ENCODE measurements at places on chromosomes 11 and 22. TPM values are rescaled to one million over a fixed set of nuclear protein-coding genes. Genes with fewer than 3 reads are reported as not detected.

TP53AIP1 gene
- not detected for total RNA-seq

UPK3A gene
- total RNA-seq = not detected

CRYBB1 gene
- total RNA-seq = 0.52 TPM

CSNK2A3 gene
- total RNA-seq = 0.78 TPM

FAM118A gene
- 149 TPM for total RNA-seq

DNA sequence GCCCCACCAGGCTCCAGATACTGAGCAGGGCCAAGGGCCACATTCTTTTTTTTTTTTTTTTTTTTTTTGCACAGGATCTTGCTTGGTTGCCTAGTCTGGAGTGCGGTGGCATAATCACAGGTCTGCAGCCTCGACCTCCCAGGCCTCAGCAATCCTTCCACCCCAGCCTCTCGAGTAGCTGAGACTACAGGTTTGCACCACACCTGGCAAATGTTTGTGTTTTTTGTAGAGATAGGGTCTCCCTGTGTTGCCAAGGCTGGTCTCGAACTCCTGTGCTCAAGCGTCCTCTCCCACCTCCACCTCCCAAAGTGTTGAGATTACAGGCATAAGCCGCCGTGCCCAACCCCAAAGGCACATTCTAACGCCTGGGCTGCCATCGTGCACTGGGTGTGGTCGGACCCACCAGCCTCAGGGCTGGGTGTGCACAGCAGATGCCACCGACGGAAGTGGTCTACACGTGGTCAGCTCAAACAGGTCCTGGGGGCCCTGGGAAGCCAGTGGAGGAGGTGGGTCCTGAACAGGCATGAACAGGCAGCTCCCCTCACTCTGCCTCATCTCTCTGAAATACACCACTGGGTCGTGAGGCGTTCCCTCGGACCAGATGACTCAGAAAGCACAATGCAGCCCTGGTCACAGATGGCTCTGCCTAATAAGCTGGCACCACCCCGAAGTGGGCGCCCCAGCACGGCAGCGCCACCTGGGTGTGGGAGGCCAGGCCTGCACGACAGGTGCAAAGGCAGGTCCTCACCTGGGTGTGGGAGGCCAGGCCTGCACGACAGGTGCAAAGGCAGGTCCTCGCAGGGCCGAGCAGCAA lies 5.1 kb upstream of the B4GALNT4 start:
- H3K36me3 ChIP-seq = no peaks in the 10 kb centered on the region
- H3K27me3 ChIP-seq = peaks cover 5% of the 10 kb centered on the region
- H3K4me1 ChIP-seq = peaks cover 6% of the 10 kb centered on the region
- DNase-seq = peak; percentile 47

DNA sequence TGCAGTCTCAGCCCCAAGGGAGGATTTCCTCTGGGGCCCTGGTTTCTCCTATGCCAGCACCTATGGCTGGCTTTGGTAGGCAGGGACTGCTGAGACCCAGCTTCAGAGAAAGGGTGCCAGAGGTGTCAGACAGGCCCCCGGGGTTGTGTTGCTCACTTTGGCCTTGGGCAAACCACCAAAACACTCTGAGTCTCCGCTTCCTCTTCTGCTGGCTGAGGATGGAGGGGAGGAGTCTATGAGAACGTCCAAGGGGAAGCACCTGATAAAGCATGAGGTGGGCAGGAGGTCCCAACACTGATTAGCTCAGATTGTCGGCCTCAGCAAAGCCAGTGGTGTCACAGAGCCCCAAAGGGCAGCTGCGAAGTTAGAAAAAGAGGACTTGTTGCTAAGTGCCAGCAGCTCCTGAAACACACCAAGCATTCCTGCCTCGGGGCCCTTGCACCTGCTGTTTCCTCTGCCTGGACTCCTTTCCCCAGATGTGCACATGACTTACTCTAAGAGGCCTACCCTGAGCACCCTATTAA lies 10.5 kb downstream of the SMTNL1 start:
- no peak overlapping the region for H3K27ac ChIP-seq
- no peaks in the 10 kb centered on the region for H3K27me3 ChIP-seq
- H3K36me3 ChIP-seq = no peaks in the 10 kb centered on the region
- peaks cover 23% of the 10 kb centered on the region for H3K4me1 ChIP-seq
- peak; percentile 51 for DNase-seq

DNA sequence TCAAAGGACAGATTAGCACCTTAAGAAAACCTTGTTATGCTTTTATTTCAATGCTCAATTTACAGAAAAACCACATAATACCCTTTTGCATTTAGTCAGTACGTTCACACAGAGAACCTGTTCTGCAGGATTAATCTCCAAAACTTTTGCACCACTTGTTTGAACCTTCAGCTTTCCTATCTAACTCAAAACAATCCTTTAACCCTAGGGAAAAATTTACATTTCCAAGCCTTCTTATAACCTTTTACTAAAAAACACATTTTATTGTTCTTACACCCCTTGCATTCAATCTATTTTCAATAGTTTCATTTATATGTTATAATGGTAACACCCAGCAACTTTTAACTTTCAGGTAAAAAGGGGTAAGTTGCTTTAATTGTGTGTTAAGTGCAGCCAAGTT lies 952.5 kb upstream of the CNTN5 start:
- no peak for DNase-seq
- no peaks in the 10 kb centered on the region for H3K4me1 ChIP-seq
- no peak overlapping the region for H3K27ac ChIP-seq
- H3K27me3 ChIP-seq = no peaks in the 10 kb centered on the region
- no peak overlapping the region for H3K4me3 ChIP-seq
- H3K36me3 ChIP-seq = no peaks in the 10 kb centered on the region

DNA sequence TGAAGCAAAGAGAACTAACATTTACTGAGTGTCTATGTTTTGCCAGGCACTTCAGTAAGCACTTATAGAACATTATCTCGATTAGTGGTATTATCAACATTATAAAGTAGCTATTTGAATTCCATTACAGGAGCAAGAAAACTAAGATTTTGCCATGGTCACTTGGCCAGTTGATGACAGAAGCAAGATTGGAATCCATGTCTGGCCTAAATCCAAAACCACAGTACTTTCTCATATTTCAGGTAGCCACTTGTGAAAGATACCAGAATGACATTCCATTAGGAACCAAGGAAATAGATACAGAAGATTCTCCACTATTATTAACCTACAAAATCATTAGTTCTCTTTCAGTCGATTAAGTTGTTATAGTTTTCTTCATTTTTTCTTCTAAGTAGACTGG lies 691.0 kb upstream of the API5 start:
- H3K4me1 ChIP-seq = no peaks in the 10 kb centered on the region
- no peak overlapping the region for H3K4me3 ChIP-seq
- no peaks in the 10 kb centered on the region for H3K27me3 ChIP-seq
- DNase-seq = no peak
- no peaks in the 10 kb centered on the region for H3K36me3 ChIP-seq

DNA sequence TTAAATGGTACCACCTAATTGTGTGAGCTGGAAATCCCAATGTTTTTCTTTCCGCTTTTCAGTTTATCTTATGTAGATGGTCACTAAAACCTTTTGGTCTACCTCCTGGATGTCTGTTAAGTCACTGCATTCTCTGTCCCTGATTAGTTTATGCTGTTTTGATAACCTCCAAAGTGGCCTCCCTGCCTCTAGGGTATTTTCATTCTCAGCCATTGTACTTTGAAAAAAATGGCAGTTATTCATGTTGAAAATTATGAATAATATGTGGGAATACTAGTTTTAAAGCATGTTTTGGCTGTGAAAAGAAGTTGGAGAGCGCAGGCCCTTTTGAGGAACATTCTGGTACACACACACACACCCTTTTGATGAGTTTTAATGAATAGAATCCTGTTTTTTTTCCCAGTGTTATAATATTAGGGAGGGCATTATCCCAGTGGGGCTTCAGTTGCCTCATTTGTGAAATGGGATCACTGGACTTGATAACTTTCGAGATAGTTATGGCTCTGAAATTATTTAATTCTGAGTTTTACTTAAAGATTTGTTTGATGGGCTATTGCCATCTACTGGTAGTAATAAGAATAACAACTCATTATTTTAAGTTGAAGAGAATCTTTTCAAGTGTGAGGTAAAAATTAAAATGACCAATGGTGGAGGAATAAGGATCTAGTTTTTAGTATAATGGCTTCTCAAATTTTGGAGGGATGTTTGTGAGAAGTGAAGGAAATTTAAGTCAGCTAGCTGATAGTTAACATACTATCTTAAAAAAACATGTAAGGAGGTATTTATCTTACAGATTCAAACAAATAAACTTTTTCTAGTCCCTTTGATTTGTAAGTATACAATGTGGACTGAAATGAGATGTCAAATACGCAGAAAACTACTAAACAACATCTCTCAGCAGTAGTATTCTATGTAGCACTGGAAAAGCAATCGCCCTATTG lies 3.9 kb downstream of the FDX1 start:
- peaks cover 56% of the 10 kb centered on the region for H3K4me1 ChIP-seq
- H3K36me3 ChIP-seq = no peaks in the 10 kb centered on the region
- no peak overlapping the region for H3K4me3 ChIP-seq
- no peak for DNase-seq
- peak overlapping the region; percentile 1 for H3K27ac ChIP-seq

DNA sequence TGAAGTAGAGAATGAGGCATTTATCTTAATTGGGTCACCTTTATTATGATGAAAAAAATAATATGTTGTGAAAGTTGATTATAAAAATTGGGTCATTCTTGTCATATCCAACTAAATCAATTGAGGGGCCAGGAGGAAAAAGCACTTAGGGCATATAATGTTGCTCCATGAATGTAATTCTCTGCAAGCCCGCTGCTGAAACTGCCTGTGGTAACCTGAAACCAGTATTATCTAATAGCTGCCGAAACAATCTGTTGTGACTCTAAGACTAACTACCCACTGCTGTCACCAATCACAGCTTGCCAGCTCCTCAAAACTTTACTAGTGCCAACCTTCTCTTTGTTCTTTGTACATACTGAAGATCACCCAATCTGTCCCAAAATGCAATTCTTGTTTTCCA lies 115.8 kb downstream of the ATG16L2 start:
- H3K27me3 ChIP-seq = no peaks in the 10 kb centered on the region
- DNase-seq = peak; percentile 56
- peaks cover 8% of the 10 kb centered on the region for H3K4me1 ChIP-seq

- H3K4me3 ChIP-seq = no peak overlapping the region
- H3K27ac ChIP-seq = no peak overlapping the region
- no peak for DNase-seq
- no peaks in the 10 kb centered on the region for H3K4me1 ChIP-seq
- no peaks in the 10 kb centered on the region for H3K36me3 ChIP-seq
These were observed 33.4 kb upstream of the ISX start for GRCh38 chr22:35032571-35032970.

DNA sequence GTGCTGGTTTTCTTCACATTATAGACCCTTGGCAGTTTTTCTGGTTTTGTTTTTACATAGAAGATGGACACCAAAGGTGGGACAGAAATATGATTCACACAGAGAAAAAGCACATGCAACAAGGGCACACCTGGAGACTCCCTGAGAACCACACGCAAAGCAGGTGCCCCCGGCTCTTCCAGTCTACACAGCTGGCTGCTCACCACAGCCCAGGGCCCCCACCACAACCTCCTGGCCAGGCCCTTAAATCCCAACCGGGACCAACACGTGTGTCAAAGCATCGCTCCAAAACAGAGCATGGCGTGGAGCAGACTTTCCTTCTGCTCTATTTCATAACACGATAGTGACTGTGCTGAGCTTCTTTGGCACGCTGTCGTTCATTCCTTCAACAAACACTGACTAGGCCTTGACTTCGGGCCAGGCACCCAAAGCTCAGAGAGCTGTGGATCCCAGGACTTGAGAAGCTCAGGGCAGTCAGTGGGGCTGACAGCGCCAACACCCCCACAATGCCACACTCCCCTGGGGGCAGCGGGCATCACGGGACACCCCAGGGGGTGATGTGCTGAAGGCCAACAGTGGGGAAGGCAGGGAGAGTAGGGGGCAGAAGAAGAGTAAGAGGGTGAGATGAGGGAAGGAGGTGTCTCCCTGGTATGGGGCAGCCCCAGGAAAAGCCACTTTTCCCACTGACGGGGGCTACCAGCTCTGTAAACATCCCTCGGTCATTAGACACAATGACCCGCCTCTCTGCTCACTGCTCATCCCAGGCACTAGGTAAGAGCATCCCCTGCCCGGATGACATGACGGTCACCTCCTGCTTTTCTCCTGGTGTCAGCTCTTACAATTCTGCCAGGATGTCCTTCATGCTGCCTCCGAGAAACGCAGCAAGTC lies 26.0 kb downstream of the CELSR1 start:
- no peaks in the 10 kb centered on the region for H3K4me1 ChIP-seq
- no peaks in the 10 kb centered on the region for H3K36me3 ChIP-seq
- H3K4me3 ChIP-seq = no peak overlapping the region
- H3K27ac ChIP-seq = no peak overlapping the region
- no peaks in the 10 kb centered on the region for H3K27me3 ChIP-seq
- no peak for DNase-seq
